Prostate gland (tissue), 2 donors: ENCODE measurements at places on chromosomes 7 and 10.

- DNase-seq = no peak
These were observed 202.4 kb downstream of the ELFN1 start for GRCh38 chr7:1872191-1873069.

GRCh38 chr10:96153070-96153469 is 23.0 kb downstream of the ZNF518A start:
- no peak for DNase-seq

GRCh38 chr10:10829576-10829975 is 188.1 kb upstream of the CELF2 start:
- no peak for DNase-seq

DNA sequence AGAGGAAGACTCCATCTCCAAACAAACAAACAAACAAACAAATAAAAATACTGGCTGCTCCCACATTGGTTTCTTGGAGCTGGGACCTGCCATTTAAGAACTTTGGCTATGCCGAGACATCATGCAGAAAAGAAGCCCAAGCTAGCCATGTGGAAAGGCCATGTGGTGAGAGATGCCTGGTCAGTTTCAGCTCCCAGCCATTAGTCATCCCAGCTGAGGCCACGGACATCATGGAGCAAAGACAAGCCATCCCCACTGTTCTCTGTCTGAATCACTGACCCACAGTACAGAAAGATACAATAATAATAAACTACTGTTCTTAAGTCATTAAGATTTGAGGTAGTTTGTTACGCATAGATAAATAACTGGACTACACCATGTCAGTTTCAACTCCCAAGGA is 70.0 kb upstream of the PCBD1 start:
- no peak for DNase-seq

GRCh38 chr7:3787717-3788264 is 486.7 kb downstream of the SDK1 start:
- DNase-seq = no peak

GRCh38 chr7:2163600-2164555 is 68.9 kb downstream of the MAD1L1 start:
- DNase-seq = no peak

GRCh38 chr7:99429756-99430155 is 8.8 kb downstream of the PTCD1 start:
- DNase-seq = no peak

GRCh38 chr7:129126314-129126713 is 18.2 kb upstream of the TSPAN33 start:
- no peak for DNase-seq

GRCh38 chr10:127318396-127318795 is 122.0 kb upstream of the INSYN2A start:
- DNase-seq = no peak

GRCh38 chr10:107418085-107418806 is 253.7 kb upstream of the SORCS1 start:
- DNase-seq = no peak

GRCh38 chr10:28906415-28906814 is 229.1 kb downstream of the BAMBI start:
- no peak for DNase-seq

DNA sequence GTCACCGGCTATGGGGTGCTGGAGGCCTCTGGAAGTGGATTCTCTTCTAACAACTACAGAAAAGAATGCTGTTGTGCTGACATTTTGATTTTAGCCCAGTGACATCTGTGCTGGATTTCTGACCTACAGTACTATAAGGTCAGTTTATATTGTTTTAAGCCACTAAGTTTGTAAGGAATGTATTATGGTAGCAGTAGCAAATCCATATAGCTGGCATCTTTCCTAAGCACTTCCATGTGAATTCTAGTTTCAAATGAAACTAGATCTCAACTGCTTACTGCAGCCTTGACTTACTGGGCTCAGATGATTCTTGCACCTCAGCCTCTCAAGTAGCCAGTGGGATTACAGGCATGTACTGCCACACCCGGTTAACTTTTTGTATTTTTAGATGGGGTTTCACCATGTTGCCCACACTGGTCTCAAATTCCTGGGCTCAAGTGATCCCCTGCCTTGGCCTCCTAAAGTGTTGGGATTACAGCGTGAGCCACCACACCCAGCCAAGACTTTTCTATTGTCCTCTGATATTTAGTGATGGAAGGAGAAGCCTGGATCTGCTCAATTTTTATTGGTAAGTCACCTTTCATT is 414.0 kb downstream of the PHTF2 start:
- DNase-seq = no peak

DNA sequence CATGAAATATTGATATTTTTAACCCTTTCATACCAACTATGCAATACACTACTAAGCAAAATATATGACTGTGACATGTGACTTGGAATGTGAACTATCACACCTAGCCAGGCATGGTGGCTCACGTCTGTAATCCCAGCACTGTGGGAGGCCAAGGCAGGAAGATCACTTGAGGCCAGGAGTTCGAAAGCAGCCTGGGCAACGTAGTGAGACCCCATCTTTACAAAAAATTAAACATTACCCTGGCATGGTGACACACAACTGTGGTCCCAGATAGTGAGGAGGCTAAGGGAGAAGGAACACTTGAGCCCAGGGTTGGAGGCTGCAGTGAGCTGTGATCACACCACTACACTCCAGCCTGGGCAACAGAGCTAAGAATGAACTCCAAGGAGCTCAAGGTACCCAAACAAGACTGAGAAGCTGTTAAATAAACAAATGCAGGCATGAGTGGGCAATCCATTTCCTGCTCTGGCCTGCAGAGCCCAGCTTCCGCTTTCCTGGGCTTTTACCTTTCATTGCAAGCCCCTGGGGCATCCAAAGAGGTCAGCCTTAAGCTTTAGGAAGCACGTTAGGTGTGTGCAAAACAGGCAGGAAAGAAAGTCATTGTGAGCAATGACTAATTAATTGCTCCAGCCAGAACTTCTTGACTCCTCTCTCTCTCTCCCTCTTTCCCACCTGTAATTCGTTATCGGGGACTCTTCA is 162.1 kb upstream of the FOXK1 start:
- no peak for DNase-seq

DNA sequence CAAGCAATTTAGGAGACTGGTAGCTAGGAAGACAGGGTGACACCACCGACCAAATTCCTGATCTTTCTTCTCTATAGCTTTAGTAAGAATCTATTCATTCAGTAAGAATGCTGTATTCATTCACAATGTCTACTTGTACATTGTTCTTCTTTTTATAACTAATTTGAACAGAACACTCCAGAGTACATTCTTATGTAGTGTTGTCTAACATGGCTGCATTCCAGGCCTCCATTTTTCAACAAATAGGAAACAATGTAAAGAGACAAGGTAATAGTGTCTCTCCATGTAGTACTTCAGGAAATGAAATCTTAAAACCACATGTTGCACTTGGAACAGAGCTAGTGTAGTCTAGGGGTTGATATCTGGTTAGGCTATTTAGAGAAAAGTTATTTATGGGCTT is 1.8 kb downstream of the VCL start:
- DNase-seq = peak; percentile 53

DNA sequence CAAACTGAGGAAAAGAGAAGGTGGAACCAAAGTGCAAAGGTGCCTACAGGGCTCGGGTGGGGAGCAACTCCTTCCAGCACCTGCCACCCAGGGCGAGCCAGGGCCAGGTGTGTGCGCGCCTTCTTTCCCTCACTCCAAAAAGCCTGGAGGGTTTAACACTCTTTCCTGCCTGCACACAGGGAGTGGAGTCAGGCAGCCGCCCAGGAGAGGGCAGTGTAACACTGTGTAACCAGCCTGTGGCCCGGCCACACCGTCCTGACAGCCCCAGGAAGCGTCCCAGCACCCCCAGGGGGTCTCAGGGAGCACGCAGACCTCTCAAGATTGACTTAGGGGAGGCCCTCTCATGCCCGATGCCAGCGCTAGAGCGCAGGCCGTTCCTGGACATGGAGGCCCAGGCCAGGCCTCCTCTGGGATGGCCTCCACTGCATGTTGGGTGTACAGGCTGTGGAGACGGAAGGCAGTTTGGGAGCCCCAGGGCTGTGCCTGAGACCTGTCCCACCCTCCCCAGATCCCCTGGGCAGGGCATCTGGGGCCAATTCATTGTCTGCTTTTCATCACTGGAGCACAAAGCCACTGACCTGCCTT is 13.4 kb downstream of the BRI3 start:
- peak; percentile 68 for DNase-seq

- DNase-seq = no peak
These were observed 123.4 kb upstream of the ZNF746 start for GRCh38 chr7:149620961-149621360.

- DNase-seq = no peak
These were observed 193.4 kb upstream of the MBL2 start for GRCh38 chr10:52965938-52966401.

GRCh38 chr10:52688899-52689298 is 83.7 kb downstream of the MBL2 start:
- no peak for DNase-seq
